RCC 7860 (cell line): ENCODE measurements at places on chromosomes 2 and 18.
A peak's percentile ranks its signal among the peaks of the same experiment; 100 is the strongest.

- no peak for DNase-seq
Observed at GRCh38 chr2:200625282-200625681, 39.5 kb downstream of the AOX1 start.

GRCh38 chr18:10060469-10060782, 146.6 kb downstream of the VAPA start:
- no peak for DNase-seq

DNA sequence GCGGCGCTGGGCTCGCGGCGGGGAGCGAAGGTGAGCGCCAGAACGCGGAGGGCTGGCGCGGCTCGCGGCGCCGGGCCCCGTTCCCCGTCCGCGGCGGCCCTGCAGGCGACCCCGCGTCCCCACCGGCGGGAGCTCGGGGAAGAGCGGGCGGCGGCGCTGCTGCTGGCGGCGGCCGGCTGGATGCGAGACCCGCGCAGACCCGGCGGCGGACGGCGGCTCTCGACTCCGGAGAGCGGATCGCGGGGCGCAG, 213 bp downstream of the DOK6 start:
- no peak for DNase-seq

DNA sequence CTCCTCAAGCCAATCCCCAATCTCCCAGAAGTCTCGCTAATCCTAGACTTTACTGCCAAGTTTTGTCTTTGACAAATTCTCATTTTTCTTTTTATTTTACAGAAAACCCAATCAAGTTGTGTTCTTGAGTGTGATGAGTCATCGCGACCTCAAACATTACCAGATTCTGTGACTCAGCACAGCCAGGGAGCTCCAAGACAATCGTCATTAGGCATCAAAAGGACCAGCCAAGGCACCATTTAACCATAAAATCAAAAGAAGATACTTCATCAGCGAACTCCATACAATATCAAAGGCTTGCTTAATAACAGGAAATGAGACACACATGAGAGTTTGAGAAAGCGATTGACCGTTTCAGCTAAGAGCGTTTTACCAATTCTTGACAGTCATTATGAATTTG, 146.2 kb upstream of the AGAP1 start:
- peak; percentile 87 for DNase-seq

- DNase-seq = no peak
Observed at GRCh38 chr18:73594749-73595148, 552.9 kb downstream of the FBXO15 start.

DNA sequence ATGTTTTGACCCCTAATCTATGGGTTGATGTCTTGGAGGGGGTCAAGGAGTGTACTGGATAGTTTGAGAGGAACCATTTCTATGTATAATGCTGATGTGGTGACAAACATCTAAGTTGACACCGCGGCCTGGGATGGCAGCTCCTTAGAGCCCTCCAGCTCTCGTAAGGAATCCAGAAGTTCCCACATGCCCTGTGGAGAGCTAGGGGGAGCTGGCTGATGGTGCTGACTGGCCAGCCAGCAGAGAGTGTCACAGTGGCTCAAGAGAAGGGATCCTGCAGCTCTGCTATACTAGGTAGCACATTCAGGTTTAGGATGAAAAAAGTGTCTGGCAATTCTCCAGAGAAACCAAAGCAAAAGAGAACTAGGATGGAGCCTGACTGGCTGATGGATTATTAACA, 842.2 kb upstream of the VRK2 start:
- DNase-seq = no peak

GRCh38 chr18:54257015-54257414, 12.3 kb upstream of the POLI start:
- no peak for DNase-seq

GRCh38 chr2:60275958-60276357, 277.5 kb downstream of the BCL11A start:
- DNase-seq = no peak

DNA sequence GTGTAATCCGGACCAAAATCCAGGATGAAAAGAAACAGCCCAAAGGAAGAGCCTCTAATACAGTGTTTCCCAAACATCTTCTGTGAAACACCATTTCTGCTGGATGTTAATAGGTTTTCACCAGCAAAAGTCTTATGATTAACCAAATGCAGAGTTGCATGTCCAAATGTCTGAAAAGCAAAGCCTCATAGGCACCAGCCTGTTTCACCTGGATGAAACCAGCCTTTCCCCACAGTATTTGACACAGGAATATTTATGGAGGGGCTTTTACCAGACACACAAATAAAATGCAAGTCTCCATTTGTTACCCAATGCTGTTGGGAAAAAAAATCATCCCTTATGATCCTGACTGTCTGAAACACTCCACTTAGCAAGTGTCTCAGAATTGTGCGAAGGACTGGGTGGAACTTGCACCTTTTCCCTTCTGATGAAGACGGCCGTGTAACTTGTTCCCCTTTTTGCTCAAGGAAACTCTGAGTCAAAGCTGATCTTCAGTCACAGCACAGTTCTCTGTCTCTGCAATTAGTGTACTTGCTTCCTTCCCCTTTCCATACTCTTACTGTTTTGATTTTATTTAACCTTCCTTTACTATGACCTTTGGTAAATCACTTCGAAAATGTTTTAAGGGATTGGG, 70.3 kb upstream of the IL1R2 start:
- DNase-seq = no peak

- DNase-seq = peak; percentile 17
Observed at GRCh38 chr2:158130832-158131473, 29.3 kb downstream of the UPP2 start.
